ENCODE measurements at places on chromosomes 2 and 18. TPM values are rescaled to one million over a fixed set of nuclear protein-coding genes. Genes with fewer than 3 reads are reported as not detected.

DNA sequence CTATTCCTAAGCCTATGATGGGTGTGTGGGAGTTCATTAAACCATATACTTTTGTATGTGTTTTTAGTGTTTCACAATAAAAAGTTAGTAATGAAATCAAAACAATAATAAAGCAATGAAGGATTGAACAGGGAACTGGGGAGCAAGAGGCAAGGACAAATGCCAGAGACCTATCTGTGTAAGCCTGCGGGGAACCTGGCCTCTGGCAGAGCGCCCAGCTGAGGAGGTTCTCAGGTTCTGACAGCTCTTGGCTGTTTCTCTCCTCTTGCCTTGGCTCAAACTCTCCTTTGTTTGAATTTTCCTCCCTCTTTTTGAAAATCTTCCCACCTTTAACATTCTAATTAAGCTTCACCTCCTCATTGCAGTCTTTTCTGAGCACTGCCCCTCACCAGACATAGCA lies 200.0 kb upstream of the NCKAP5 start:
- DNase-seq = no peak

CPO gene
- total RNA-seq = not detected

- peak; percentile 83 for DNase-seq
Measured at GRCh38 chr2:5696945-5697521, 4.8 kb downstream of the SOX11 start.

DNA sequence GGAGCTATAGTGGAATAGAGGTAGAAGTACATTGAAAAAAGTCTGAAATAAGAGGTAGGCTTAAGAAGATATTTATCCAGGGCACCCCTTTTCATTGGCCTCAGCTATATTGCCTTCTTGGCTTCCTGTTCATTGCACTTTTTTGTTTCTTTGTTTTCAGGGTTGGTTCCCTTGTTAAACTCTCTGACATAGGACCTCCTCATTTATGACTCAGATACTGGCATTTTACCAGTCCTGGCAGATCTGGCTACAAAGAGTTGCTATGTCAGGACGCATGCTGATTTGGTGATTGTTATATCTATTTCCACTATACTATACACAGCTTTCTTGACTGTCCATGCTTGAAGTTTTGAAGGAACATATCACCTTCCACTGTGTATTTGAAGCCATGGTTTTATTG lies 60.0 kb downstream of the GCA start:
- DNase-seq = peak; percentile 23

DNA sequence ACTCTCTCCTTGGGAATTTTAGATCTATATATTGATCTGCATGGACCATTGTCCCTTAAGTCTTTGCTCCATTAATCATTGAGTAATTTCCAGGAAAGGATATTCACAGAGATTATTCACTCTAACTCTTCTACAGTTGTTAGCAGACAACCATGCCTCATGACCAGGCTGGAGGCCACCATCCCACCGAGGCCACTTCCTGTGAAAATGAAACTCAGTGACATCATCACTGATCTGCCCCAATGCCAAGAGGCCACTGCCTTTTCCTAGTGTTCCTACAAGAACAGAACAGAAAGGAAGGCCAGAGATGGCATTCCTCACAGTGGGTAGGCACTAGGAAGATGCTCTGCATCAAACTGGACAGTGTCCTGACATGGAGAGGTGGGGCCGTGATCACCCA lies 161.3 kb downstream of the DTNA start:
- DNase-seq = no peak

GRCh38 chr2:181586569-181587081 lies 70.3 kb downstream of the CERKL start:
- DNase-seq = no peak
